AG09309 (cell line): ENCODE measurements at places on chromosomes 7 and 10.

DNA sequence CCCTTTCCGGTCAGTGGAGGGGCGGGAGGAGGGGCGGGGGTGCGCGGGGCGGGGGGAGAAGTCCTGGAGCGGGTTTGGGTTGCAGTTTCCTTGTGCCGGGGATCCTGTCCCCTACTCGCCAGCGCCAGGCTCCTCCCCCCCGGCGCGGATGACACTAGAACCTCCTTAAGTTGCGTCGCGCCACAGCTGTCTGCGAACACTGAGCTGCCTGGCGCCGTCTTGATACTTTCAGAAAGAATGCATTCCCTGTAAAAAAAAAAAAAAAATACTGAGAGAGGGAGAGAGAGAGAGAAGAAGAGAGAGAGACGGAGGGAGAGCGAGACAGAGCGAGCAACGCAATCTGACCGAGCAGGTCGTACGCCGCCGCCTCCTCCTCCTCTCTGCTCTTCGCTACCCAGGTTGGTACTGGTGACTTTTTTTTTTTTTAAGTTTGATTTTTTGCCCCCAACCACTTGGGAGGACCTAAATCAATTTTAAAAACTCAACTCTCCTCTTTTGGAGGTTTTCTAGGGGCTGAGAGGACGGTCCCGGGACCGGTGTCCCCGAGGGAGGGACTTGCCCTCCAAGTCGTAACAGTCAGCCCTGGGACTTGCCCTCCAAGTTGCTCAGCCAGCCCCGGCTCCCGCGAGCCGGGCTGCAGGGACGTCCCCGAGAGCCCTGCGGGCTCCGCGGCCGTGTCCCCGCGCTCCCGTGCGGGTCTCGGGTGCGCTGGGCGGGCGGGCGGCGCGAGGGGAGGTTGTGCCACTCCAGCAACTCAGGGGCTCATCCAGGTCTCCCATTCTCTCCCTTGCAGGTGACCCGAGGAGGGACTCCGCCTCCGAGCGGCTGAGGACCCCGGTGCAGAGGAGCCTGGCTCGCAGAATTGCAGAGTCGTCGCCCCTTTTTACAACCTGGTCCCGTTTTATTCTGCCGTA, at the start of gene GATA3:
TSS of gene GATA3 (plus strand) at position 195 of the 914 bp plus-strand sequence. CDS start 968 bp downstream, outside the sequence.
- DNase-seq, result no peak

DNA sequence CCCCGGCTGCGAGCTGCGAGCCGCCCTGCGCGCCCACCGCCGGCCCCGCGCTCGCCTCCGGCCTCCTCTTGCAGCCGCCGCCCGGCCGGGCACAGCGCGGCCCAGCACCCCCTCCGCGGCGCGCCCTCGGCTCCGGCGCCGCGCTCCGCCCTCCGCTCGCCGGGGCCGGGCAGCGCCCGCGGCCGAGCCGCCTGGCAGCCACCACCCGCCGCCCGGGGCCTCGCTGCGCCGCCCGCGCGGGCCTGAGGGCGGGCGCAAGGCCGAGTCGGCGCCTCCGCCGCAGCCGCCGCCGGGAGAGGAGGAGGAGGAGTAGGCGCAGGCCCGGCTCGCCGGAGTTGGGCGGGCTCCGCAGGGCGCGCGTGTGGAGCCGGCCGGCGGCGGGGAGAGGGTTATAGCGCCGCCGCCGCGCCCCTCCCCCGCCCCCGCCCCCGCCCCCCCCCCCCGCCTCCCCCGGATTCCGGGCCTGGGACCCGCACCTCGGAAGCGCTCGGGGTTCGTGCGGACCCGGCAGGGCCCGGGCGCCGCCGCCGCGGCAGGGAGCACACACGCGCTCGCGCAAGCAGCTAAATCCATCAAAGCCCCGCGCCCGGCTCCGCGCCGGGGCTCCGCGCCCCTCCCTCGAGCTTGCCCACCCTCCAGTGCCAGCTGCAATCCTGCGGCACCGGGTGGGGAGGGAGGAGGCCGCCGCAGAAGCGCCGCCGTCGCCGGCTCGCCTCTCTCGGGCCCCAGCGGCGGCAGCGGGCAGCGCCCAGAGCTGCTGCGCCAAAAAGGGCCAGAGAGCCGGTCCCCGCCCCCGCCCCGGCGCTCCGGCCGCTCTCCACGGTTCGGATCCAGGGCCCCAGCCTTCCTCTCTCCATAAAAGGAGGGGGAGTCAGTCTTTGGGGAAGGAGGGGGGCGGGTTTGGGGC, at the start of gene PDGFA:
TSS of gene PDGFA (minus strand) at position 363 of the 907 bp plus-strand sequence. CDS start 845 bp downstream, outside the sequence.
- DNase-seq, result no peak

- DNase-seq, result no peak
Observed at GRCh38 chr10:3395041-3395440, 222.5 kb upstream of the PITRM1 start.

DNA sequence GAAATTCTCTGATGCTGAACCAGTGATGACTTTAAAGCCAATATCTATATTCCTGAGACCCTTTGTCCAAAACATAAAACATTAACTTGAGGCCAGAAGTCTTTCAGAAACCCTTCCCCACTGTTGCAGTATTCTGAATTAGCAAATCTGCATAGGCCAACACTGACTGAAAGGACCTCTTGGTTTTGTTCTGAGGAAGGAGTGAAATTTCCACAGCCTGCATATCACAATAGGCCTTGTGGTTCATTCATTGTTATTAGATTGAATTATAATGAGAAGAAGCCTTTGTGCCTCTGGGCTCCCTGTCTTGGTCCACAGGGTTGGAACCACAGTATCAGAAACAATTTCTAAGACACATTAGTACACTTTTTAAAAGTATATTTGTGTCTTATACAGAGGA, 90.3 kb downstream of the CCNY start:
- no peak for DNase-seq

GRCh38 chr10:112753961-112754411, 196.1 kb upstream of the TCF7L2 start:
- no peak for DNase-seq

DNA sequence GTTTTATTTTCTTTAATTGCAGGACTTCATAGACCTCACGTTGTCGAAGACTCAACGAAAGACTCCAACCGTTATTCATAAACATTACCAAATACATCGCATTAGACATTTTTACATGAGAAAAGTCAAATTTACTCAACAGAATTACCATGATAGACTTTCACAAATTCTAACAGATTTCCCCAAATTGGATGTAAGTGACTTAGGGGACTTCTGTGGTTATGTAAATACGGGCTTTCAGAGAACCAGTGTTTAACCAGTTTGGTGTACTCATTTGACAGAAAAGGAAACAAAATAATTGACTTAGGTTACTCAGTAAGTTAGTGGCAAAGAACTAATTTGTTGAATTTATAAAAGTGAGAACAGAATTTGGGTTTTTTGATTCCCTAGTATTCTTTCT, 4.2 kb downstream of the GTPBP4 start:
- DNase-seq, result no peak

GRCh38 chr10:61164458-61165160, 220.6 kb upstream of the RHOBTB1 start:
- no peak for DNase-seq

DNA sequence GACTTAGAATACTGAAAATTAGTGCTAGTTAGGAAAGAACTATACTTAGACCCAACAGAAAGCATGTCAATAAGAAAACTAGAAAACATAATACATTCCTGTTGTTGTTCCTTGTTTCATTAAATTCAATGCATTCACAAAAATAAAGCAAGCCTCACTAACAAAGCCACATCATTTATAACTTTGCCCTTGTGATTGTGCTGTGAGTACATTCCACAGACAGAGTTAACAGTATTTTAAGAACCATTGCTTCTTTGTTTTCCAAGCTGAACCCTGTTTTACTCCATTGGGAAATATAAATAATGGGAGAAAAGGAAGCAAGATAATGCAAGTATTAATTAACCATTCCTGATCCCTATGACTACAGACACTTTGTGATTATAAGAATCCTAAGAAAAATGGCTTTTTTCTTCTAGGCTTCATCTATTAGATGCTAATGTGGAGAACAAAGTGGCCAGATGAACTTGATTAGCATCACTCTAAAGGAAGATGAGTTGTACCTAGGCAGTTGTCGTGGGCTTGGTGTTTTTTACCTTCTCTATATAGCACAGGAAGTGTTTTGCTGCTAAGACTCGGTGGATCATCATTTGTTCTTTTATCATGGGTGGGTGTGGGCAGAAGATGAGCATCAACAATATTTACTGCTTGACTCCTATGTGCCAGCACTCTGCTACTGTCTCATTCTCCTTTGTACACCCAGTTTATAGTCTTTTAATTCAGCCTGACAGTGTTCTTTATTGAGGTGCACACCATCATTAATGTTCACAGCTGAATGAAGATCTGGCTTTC, 34.2 kb upstream of the ZNRF2 start:
- DNase-seq, result no peak
